KG1 (cell line): ENCODE measurements at places on chromosomes 1 and 21.

GRCh38 chr1:164636757-164637156 is 77.8 kb downstream of the PBX1 start:
- no peak for DNase-seq

GRCh38 chr21:27885296-27885711 is 918.4 kb upstream of the ADAMTS5 start:
- no peak for DNase-seq

DNA sequence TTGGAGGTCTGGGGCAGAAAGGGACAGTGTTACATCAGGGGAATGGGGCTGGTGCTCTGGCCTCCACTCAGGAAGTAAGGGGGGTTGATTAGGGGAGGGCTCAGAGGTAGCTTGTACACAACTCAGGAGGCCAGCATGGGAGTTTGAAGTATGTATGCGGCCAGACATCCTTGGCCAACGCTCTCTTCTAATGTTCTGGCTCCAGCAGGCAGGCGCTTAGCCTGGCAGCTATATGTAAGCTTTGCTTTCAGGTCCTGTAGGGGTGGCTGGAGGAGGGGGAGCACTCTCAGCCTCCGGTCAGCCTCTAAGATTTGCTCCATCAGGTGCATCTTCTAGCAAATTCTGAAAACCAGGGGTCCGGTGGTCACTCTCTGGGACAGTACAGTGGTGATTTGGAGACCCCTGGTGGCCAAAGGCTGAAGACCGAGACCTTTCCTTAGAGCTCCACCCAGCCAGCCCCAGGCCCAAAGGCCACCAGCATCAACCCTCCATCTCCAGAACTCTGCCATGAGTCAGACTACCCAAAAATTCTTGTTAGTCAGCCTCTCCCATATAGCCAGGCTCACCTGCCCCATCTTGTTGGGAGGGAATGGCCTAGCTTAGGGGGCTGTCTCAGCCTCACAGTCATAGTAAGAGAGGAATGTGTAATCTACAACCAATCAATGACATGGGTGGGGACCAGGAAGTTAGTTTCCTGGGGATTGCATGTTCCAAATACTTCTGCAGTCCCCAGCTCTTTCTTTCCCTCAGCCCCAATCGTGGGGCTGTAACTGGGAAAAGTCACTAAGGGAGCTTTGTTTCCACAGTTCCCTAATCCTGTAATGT is 9.7 kb upstream of the COL8A2 start:
- DNase-seq = no peak

DNA sequence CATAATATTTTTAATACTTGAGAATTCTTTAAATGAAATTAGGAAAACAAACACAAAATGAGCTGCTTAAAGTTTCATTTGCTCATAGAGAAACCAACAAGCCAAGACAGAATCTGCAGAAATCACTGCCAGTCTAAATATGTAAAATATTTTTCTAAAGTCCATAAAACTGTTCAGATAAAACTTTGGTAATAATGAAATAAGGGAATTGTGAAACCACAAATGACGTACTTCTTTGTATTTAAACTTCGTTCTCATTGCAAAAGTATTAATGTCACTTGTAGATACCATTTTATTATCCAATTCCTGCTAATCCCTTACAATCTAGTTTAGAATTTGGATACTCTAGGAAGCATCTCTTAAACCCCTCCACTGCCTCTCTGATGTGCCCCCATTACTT is 234.5 kb upstream of the NEGR1 start:
- DNase-seq = no peak

DNA sequence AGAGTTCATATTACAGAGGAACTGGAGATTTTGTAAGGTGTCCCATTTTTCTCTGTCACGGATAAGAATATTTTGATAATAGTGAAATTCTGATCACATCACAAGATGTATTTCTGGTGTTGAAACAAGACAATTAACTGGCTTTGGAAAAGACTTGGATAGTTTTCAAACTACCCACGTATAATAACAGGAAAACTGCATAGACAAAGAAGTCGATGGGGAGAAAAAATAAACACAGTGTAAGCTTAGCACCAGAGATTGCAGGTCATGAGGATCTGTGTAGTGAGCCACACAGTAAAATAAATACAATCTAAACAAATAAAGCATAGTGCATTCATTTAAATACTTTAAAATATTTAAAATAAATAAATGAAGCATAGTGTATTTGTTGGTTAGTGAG is 452.3 kb upstream of the ADAMTS5 start:
- DNase-seq = no peak

DNA sequence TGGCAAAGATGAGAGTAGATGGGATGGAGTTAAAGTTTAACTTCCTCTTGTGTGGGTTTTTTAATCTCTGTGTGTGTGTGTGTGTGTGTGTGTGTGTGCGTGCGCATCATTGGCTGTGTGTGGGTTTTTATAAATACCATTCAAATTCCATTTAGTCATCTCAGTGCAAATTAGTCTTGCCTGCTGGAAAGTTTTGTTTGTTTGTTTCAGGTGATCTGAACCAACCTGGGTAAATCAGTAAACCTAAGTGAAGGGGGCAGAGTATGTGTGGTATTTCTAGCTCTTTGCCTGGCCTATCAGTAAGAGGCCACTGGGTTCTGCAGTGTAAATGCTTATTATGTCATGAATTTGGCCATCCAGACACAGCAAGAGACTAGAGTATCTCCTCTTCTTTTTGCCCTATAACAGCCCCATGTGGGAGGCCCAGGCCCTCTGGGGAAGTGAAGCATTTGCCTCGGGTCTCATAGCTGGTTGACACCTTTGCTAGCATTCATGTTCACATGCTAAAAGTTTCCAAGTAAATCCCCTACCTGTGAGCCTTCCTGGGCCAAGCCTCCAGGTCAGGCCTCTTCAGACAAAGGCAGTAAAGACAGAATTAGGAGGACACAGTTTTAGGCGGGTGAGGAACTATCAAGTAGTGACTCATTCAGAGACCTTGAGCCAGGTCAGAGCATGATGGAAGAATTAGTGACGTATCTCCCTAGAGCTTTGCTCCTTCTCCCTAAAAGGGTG is 14.7 kb downstream of the INTS3 start:
- no peak for DNase-seq

DNA sequence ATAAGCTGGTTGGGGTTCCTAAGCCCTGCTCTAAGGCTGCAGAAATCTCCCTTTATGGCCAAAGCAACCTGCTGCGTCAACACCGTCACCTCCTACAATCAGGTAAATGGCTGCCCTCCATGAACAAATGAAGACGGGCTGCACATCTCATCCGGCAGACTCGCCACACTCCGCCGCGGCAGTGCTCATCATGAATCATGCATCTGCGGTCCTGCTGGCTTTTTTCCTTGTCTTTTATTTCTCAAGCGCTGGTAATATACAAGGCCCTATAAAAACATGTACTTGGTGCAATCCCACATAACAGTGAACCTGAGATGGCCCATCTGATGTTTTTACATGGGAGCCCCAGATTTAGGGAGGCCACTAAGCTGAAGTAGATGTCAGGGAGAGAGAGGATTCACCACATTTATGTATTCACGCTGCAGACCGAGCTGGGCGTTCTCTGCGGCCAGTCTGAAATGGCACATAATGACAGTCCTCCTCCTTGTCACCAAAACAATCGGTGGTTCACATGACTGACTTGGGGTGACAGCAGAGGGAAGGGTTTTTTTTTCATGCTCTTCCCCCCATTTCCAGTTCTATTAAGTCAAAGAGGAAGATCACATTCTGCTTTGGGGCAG is 91.6 kb downstream of the KAZN start:
- DNase-seq = no peak

- DNase-seq = peak; percentile 63
Observed at GRCh38 chr1:44672254-44672955, 1.9 kb downstream of the TMEM53 start.

DNA sequence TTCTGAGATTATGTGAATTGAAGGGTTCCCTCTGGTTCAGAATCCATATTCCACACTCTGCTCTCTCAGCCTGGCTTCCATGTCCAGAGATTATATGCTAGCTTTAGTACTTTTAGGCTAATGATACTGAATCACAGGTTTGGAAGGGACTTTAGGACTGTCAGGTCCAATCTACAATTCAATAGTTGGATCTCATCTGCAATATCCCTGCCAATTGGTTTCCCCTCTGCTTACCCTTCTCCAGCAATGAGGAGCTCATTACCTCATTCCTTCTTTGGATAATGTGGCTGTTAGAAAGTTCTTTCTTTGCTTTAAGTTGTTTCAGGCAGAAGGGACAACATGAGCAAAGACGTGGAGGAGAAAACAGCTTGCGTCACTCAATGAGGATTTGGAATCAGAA is 245.3 kb downstream of the PLPP3 start:
- DNase-seq = no peak

GRCh38 chr1:181135815-181136737 is 47.6 kb downstream of the IER5 start:
- no peak for DNase-seq

DNA sequence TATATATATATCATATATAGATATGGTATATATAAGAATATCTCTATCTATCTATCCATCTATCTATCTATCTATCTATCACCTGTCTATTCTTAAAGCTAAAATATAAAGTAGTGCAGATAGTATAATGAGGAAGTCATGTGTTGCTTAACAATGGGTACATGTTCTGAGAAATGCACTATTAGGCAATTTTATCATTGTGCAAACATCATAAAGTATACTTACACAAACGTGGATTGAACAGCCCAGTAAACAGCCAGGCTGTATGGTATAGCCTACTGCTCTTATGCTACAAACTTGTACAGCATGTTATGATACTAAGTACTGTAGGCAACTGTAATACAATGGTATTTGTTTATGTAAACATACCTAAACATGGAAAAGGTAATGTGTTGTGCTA is 621.0 kb upstream of the NCAM2 start:
- no peak for DNase-seq

DNA sequence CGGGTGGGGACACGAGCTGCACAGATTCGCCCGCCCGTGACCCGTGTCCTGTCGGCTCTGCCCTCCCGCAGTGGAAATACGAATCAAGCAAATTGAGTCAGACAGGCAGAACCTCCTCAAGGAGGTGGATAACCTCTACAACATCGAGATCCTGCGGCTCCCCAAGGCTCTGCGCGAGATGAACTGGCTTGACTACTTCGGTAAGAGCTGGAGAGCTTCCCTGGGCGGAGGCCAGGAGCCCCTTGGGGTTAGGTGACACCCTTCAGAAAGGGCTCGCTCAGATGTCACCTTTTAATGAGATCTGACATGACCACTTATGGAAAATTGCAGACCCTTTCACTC is 489 bp downstream of the CDCA8 start:
- no peak for DNase-seq

DNA sequence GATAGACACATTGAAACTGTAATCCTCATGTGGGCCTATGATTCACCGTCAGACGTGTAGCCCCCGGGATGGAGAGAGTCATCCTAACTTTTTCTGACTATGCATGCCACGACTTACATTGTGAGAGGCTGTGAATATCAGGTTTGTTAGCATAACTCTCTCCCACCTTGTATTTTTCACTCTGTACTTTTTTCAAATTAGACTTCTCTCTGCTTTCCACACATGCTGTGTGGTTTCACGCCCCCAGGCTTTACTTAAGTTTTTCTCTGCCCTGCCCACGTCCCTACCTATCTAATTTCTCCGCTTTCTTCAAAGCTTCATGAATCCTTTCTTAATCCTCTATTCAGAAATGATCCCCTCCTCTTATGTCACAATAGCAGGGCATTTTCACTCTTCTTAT is 3.4 kb upstream of the NCAM2 start:
- DNase-seq = no peak

DNA sequence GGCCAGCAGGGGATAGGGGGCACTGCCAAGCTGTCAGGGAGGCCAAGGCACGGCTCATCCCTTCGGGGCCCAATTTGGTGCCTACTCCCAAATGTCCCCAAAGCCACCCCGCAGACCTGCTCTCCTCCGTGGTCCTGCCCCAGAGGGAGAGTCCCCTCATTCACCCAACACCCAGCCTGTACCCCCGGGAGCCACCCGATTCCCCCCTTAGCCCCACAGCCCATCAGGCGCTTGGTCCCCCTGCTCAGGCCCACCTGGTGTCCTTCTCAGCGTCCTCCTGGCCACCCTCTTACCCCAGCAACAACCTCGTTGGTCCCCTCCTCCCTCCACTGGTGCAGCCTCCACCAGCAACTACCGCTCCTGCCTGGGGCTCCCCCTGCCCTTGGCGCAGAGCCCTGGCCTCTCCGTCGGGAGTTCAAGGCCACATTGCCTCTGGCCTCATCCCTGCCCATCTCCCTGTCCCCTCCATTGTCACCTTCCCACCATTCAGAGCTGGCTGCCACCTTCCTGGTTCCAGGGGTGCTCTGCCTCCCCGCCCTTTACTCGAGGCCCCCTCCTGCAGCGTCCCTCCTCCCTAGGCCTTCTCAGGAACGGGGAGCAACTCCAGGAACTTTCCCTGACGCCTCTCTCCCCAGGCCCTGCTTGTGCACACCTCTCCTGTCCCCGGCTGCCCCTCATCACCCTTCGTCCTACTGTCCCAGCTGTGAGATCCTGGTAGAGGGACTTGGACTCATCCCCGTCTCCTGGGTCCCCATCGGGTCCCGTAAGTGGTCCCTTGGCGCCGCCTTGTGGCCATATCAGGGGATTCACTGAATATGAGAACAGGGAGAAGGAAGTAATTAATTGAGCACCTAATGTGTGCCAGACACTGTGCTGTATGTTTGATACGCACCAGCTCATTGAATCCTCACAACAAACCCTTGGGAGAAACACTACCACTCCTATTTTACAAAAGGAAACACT is 73.9 kb downstream of the RAP1GAP start:
- DNase-seq = no peak

- DNase-seq = no peak
Observed at GRCh38 chr1:215605011-215605621, 38.0 kb downstream of the KCTD3 start.

GRCh38 chr21:22374218-22374969 is 1376.2 kb downstream of the NCAM2 start:
- DNase-seq = no peak

- no peak for DNase-seq
Observed at GRCh38 chr1:80656641-80657040, 1144.1 kb upstream of the ADGRL2 start.

DNA sequence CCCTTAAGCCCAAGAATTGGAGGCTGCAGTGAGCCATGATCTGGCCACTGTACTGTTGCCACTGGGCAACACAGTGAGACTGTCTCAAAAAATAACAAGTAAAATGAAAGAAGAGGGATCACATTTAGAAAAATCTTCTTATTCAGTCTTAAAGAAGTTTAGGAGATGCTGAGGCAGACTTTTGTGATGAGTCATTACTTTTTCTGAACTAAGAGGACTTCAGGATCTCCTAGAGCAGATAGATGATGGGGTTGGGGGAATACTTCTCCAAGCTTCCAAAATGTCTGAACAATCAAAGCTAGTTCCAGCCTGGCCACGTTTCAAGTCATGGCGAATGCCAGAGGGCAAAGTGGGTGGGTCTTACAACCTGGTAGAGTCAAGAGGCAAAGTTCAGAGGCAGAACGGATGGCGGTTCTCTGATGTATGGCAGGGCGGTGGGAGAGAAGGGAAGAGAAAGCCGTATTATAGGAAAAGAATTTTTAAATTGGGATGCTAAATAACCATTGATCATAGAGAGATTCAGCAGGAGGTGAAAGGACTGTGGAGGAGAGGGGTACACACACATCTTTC is 2.1 kb upstream of the CIART start:
- DNase-seq = no peak

DNA sequence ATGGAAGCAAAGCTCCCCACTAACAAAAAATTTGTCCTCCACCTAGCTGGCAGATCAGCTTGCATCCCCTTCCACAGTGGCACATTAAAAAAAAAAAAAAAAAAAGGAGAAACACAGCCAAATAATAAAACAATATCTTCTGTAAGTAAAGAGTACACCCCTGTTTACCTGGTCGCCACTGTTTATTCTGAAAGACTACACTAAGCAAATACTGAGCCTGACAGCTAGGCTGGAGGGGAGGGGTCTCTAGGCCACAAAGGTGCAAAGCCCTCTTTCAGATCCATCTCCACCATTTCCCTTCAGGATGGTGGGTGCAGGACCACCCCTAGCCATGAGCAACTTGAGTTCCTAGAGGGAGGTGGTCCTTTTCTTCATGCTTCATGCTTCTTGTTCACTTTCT is 22.8 kb upstream of the SLC45A3 start:
- no peak for DNase-seq
